ENCODE measurements at places on chromosomes 6 and 20. TPM values are rescaled to one million over a fixed set of nuclear protein-coding genes. Genes with fewer than 3 reads are reported as not detected.

LY6G6D gene
- not detected for total RNA-seq

GPLD1 gene
- total RNA-seq, result 0.32 TPM

HINT3 gene
- total RNA-seq, result 19.5 TPM

MYCT1 gene
- total RNA-seq, result 0.46 TPM

BMP2 gene
- total RNA-seq, result 35.0 TPM

IYD gene
- total RNA-seq, result not detected

ARHGAP40 gene
- total RNA-seq, result not detected

RPL10A gene
- total RNA-seq, result 1,232 TPM

FAM50B gene
- total RNA-seq, result 8.6 TPM

TBXT gene
- total RNA-seq, result not detected

CD2AP gene
- total RNA-seq, result 27.2 TPM

EPPIN gene
- not detected for total RNA-seq

CHRNA4 gene
- total RNA-seq, result not detected

LPA gene
- not detected for total RNA-seq

KCNQ5 gene
- total RNA-seq, result 5.0 TPM

KCNK5 gene
- total RNA-seq, result not detected

CDH26 gene
- 0.09 TPM for total RNA-seq

NMBR gene
- total RNA-seq, result not detected

LAMA4 gene
- 174 TPM for total RNA-seq

RFX6 gene
- total RNA-seq, result not detected

CCM2L gene
- total RNA-seq, result not detected

TOX2 gene
- total RNA-seq, result 2.1 TPM

ACTL10 gene
- total RNA-seq, result 2.7 TPM

SIGLEC1 gene
- total RNA-seq, result not detected

MOXD1 gene
- 118 TPM for total RNA-seq

PLG gene
- not detected for total RNA-seq

PNPLA1 gene
- total RNA-seq, result 0.05 TPM
